ENCODE measurements at places on chromosomes 1 and 21. TPM values are rescaled to one million over a fixed set of nuclear protein-coding genes. Genes with fewer than 3 reads are reported as not detected.

INSRR gene
- 0.75 TPM for polyA plus RNA-seq

CCSAP gene
- polyA plus RNA-seq, result 4.5 TPM

SRRM1 gene
- polyA plus RNA-seq, result 85.8 TPM

PLA2G2A gene
- 1.8 TPM for polyA plus RNA-seq

COL16A1 gene
- 163 TPM for polyA plus RNA-seq

S100A1 gene
- polyA plus RNA-seq, result 3.2 TPM

SPATA46 gene
- 0.21 TPM for polyA plus RNA-seq

- DNase-seq, result no peak
- no peaks in the 10 kb centered on the region for H3K4me1 ChIP-seq
- H3K36me3 ChIP-seq, result peaks cover 7% of the 10 kb centered on the region
- H3K27ac ChIP-seq, result no peak overlapping the region
- no peak overlapping the region for H3K4me3 ChIP-seq
Measured at GRCh38 chr1:77857552-77857951, 30.9 kb upstream of the NEXN start.

GRCh38 chr1:144551543-144552424 is 40.9 kb upstream of the PPIAL4F start:
- peak overlapping the region; percentile 91 for H3K27ac ChIP-seq
- no peaks in the 10 kb centered on the region for H3K36me3 ChIP-seq
- peak; percentile 94 for DNase-seq
- peaks cover 8% of the 10 kb centered on the region for H3K4me1 ChIP-seq

DNA sequence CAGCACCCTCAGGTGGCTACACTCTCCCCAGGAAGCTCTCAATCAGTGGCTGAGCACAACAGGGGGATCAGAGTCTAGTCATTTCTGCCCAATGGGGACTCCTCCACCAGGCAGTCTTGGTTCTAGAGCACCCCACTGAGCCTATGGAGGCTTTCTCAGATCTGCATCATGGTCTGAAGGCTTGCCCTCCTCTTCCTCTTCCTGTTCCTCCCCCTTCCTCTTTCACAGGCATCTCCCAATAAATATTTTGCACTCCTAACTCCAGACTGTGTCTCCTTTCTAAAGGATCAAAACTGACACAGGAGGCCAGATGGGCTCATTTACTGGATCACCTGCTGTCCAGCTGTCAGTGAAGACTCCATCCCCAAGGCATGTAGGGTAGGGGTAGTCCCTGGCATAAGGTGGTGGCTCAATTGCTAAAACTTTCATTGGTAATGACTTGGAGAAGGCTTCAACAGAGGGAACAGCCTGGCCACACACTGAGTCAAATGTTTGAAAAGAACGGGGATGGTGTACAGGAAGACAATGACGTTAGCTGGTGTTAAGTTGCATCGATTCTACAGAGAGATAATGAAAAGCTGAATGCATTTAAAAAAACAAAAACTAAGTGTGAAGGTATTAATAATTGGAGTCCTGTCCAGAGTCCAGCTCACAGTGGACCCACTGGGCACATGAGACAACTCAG is 84.2 kb upstream of the SLC2A1 start:
- no peak for DNase-seq
- H3K27me3 ChIP-seq, result no peaks in the 10 kb centered on the region
- H3K36me3 ChIP-seq, result no peaks in the 10 kb centered on the region
- H3K4me1 ChIP-seq, result peaks cover 4% of the 10 kb centered on the region
- no peak overlapping the region for H3K4me3 ChIP-seq

DNA sequence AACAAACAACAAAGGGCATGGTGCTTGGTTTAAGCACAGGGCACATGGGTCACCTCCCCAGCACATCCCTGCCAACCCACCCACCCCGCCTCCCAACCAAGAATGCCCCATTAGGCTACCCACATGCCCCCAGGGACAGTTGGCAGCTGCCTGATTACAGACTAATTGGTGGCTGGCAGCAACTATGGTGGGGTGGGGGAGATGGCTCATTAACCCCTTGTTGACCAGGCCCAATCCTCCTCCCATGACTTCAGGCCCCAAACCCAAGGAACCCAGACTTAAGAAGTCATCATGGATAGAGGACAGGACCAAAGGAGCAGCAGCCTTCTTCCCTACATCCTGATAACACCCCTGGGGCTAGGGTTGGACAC is 1.3 kb downstream of the RIMS3 start:
- H3K4me3 ChIP-seq, result no peak overlapping the region
- H3K36me3 ChIP-seq, result no peaks in the 10 kb centered on the region

GRCh38 chr1:160588468-160588867 is 9.2 kb upstream of the CD84 start:
- H3K27ac ChIP-seq, result no peak overlapping the region
- DNase-seq, result no peak
- H3K27me3 ChIP-seq, result no peaks in the 10 kb centered on the region
- no peaks in the 10 kb centered on the region for H3K4me1 ChIP-seq

- H3K4me3 ChIP-seq, result no peak overlapping the region
- H3K4me1 ChIP-seq, result no peaks in the 10 kb centered on the region
- H3K27ac ChIP-seq, result no peak overlapping the region
- DNase-seq, result no peak
Measured at GRCh38 chr1:77642196-77642595, 40.3 kb downstream of the ZZZ3 start.

- DNase-seq, result no peak
- H3K27me3 ChIP-seq, result no peaks in the 10 kb centered on the region
- peaks cover 29% of the 10 kb centered on the region for H3K4me1 ChIP-seq
- no peaks in the 10 kb centered on the region for H3K36me3 ChIP-seq
- H3K27ac ChIP-seq, result peak overlapping the region; percentile 73
Measured at GRCh38 chr1:181135437-181135731, 46.9 kb downstream of the IER5 start.

DNA sequence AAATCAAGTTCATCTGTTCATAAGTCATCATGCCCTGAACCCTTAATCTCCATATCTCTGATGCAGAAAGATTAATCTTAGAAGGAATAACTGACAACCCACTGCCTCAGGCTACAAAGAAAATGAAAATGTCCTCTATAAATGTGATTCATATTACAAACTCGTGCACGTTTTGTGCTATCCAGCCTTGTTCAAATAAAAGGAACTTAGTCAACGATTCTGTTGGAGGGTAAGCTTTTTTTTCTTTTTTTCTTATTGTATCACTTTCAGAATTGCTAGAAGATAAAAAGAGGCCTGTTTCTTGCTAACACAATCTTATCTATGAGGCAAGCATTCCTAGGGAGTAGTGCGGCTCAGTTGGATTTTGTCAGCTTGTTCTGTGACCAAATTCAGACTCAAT is 228.4 kb downstream of the TM2D1 start:
- no peak overlapping the region for H3K4me3 ChIP-seq
- DNase-seq, result no peak
- H3K27me3 ChIP-seq, result no peaks in the 10 kb centered on the region
- H3K4me1 ChIP-seq, result no peaks in the 10 kb centered on the region
- H3K27ac ChIP-seq, result no peak overlapping the region
- H3K36me3 ChIP-seq, result no peaks in the 10 kb centered on the region

DNA sequence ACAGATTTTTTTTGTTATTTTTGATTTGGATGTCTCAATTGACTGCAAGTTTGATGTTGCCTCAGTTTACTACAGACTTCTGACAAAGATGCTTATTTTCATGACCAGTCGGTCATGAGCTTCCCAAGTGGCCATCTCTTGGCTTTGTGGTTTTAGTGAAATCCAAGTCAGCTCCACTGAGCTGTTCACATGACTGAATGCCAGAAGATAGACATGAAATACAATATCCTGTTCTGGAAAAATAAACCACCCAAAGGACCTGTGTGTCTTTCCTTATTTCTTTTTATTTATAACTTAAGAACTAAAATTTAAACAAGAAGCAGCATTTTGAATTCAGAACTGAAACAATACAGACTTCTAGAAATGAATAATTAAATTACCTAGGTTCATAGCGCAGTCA is 89.3 kb downstream of the HMCN1 start:
- H3K36me3 ChIP-seq, result no peaks in the 10 kb centered on the region
- peak; percentile 65 for DNase-seq
- no peak overlapping the region for H3K27ac ChIP-seq

- H3K27me3 ChIP-seq, result peaks cover 19% of the 10 kb centered on the region
- H3K27ac ChIP-seq, result no peak overlapping the region
- no peaks in the 10 kb centered on the region for H3K36me3 ChIP-seq
- DNase-seq, result no peak
Measured at GRCh38 chr1:18569811-18570545, 60.7 kb upstream of the PAX7 start.

DNA sequence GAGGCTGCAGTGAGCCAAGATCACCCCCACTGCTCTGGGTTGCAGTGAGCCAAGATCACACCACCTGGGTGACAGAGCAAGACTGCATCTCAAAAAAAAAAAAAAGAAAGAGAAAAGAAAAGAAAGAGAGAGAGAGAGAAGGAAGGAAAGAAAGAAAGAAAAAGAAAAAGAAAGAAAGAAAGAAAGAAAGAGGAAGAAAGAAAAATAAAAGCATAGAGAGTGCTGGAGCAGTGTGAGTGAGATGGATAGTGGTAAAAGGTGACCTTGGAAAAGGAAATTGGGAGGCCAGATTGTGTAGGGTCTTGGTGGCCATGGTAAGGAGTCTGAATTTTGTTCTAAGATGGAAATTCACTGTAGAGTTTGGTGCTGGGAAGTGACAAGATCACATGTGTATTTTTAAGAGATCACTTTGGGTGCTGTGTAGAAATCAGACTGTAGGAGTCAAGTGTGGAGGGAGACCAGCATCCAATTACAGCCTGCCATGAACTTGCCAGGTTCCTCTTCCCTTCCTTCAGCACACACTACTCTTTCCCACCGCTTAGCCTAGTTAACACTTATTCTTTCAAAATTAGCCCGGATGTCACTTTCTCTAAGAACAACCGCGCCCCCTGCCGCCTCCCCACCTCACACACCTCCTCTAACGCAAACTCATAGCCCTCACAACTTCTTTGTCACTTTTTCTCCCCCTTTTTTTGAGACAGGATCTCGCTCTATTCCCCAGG is 17.9 kb downstream of the MTX1 start:
- H3K27ac ChIP-seq, result peak overlapping the region; percentile 95
- H3K4me3 ChIP-seq, result peak overlapping the region; percentile 71
- H3K4me1 ChIP-seq, result peaks cover 19% of the 10 kb centered on the region

GRCh38 chr1:181592255-181592859 is 109.0 kb downstream of the CACNA1E start:
- H3K27me3 ChIP-seq, result no peaks in the 10 kb centered on the region
- no peaks in the 10 kb centered on the region for H3K4me1 ChIP-seq
- no peak overlapping the region for H3K4me3 ChIP-seq
- no peak overlapping the region for H3K27ac ChIP-seq

DNA sequence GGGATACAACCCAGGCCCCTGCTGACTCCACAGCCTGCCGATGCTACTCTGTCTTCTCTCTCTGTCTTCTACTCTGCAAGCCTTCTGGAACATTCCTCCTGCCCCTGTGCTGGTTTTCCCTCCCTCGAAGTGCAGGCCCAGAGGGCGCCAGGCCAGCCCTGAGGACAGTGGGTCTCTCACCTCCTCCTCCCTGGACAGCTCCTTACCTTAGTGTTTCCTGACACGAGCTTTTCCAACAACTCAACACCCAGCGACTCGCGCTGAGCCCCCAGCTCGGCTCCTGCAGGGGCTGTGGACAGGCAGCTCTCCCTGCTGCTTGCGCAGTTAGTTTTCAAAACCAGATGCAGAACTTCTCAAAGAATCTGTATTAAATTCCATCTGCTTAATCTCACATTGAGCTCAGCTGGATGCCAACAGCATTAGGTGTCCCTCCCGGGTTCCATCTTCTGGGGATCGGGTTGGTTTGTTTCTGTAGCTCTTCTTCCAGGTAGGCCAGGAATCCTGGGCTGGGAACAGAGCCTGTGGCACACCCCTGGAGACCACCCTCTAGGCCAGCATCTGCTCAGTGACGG is 54.2 kb downstream of the PTPRU start:
- no peak overlapping the region for H3K27ac ChIP-seq
- peaks cover 9% of the 10 kb centered on the region for H3K4me1 ChIP-seq
- no peak for DNase-seq
- H3K4me3 ChIP-seq, result no peak overlapping the region

DNA sequence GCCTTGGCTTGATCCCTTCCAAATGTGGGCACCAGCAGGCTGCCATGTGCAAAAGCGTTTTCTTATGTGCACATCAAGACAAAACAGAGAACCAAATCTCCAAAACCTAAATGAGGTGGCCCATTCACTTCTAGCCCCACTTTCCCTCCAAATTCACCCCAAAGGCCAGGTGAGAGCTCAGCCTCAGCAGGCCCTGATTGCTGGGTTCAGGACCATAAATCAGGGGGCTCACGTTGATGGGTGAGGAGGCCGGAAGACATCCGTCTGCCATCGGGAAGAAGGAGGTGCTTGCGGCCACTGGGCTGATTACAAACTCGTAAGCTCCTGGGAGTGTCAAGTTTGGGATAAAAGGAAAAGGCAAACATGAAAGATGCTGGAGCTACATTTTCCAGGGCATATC is 86.7 kb upstream of the CLDN14 start:
- no peak overlapping the region for H3K4me3 ChIP-seq
- H3K27ac ChIP-seq, result peak overlapping the region; percentile 69
- H3K4me1 ChIP-seq, result peaks cover 41% of the 10 kb centered on the region
- H3K27me3 ChIP-seq, result peaks cover 4% of the 10 kb centered on the region

DNA sequence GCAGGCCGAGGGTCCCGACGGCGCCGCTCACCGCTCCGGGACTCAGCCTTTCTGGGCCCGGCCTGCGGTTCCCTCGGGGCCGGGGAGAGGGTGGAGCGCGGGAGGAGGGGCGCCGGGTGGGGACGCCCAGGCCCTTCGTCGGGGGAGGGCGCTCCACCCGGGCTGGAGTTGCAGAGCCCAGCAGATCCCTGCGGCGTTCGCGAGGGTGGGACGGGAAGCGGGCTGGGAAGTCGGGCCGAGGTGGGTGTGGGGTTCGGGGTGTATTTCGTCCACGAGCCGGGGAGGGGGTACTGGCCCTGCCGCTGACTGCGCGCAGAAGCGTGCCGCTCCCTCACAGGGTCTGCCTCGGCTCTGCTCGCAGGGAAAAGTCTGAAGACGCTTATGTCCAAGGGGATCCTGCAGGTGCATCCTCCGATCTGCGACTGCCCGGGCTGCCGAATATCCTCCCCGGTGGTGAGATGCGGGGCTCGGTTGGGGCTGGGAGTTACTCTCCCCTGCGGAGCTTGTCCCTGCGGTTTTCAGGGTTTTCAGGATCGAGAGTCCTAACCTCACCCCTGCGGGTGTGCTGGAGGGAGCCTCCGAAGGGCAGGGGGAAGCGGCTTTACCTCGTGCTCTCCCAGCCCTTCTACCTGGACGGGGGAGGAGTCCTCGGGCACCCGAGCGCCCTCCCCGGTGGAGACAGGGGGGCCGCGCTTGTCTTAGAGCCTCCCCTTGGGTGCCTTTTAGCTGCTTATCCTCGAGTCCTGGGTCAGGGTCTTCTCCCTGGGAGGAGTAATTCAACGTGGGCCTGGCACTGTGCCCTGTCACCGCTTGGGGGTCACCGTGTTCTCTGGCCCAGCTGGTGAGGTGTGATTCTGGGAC is 2.1 kb downstream of the SAMD11 start:
- H3K4me1 ChIP-seq, result peaks cover 25% of the 10 kb centered on the region
- no peak for DNase-seq
- H3K4me3 ChIP-seq, result no peak overlapping the region
- H3K36me3 ChIP-seq, result no peaks in the 10 kb centered on the region

Data from muscle of leg (tissue), 16 donors.